GM20000 (cell line): ENCODE measurements at places on chromosomes 1 and 21.

GRCh38 chr1:155940993-155941844, at the start of gene RXFP4:
TSS of gene RXFP4 (plus strand) at chr1:155941638. CDS start at chr1:155941710, 72 bp downstream.
- DNase-seq = no peak

- no peak for DNase-seq
These were observed 57.1 kb downstream of the CD2 start for GRCh38 chr1:116811321-116811720.

DNA sequence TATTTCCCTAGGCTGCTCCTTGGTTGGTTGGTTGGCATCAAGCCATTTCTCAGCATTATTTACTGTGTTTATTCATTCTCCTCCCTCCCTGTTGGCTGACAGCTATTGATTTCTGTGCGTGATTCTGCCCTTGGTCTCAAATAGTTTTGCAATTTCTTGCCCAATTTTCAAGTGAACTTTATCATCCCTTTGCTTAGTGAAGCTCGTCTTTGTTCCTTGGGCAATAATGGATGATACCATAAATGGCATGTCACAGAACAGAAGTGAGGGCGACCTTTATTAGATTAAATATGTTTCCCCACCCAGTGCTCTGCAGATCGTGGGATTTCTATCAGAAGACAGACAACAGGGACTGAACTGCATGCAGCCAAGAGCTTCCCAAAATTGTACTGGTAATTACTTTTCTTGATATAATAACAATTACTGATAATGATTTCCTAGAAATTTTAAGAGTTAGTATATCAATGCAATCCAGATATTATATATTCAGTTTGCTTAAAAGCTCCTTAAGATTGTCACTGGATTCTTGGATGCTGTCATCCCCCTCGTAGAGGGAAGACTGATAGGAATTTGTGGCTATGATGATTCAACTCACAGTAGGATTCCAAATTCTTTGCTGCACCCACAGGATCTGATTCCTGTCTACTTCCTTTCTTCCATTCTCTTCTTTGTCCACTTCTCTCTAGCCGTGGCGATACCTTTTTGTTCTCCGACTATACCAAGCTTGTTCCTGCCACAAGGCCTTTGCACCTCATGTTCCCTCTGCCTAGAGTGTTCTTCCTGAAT, 122.1 kb upstream of the KAZN start:
- DNase-seq = no peak

GRCh38 chr1:224647449-224647848, 31.3 kb downstream of the CNIH3 start:
- DNase-seq = no peak

DNA sequence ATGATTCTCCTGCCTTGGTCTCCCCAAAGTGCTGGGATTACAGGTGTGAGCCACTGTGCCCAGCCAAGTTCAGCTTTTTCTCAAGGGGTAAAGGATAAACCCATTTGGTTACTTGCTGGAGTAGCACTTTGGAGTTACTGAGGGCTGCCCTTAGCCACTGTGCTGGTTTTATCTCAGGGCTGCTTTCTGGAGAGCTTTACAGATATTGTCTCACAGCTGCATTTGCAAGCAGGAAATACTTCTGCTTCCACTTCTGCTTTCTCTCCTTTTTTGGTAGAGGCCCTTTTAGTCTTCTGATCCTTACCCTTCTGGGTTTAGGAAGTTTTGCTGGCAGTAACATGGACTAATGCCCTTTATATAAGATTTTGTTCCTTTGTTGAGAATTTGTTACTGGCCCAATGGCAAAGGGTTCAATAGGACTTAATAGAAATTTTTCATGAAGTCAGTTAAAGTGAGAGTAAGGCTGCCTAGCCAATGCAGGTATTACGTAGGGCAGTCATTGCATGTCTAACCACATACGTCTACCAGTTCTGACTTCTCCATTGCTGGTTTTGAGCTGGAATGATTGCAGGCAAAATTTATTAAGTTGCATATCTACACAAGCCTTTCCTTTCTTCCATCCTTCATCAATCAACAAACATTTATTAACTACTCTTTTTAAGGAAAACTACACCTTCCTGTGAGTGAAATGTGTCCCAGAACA, 24.4 kb downstream of the CAP1 start:
- peak; percentile 62 for DNase-seq

- DNase-seq = peak; percentile 48
These were observed 252.5 kb downstream of the SDCCAG8 start for GRCh38 chr1:243508303-243508713.

GRCh38 chr21:36749935-36750575, 51.1 kb downstream of the SIM2 start:
- DNase-seq = no peak

DNA sequence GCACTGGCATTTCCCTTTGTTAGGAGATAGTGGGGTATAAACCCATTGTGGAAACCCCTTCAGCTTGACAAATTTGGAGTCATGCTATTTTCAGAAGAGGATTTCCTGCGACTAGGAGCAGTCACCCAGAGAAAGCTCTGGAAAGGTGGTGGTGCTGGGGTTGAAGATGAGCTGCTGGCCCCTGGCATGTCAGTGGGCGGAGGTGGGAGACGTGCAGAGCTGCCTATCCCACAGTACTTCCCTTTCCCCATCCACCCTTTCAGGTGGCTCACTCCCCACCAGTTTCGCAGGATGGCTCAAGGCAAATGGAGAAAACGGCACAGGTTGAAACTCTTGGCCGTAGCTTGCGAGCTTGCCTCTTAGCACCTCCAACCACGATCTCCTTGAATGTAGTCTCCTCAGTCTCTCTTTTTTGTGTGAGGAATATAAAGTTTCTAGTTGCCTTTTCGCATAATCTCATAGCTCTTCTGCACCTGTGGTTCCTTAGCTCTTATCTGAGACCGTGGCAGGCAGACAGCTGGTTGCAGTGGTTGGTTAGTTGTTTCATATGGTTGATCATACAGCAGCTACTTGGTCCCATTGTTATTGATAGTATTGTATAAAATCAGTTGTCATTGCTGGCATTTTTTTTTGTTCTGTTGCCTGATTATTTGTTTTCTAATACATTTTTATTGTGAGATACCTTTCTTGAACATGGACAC, 48.2 kb downstream of the ADARB1 start:
- DNase-seq = no peak

DNA sequence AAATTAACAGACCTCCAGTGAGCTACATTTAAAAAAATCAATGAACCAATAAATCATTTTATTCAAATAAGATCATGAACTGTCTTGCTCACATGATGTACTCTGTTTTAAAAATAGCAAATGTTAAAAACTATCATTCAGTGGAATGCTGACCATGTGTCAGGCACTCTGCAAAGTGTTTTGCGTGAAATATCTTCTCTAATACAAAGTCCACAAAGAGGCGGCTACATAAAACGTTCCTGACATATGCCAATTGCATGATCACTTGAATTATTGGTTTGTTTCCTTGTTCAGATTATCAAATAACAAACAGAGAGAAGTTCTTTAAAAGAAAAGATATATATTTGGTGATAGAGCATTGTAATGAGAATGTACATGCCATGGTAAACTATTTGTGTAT, 10.7 kb downstream of the FMO2 start:
- DNase-seq = no peak

GRCh38 chr1:44847845-44848244, 4.8 kb upstream of the PTCH2 start:
- DNase-seq = no peak

DNA sequence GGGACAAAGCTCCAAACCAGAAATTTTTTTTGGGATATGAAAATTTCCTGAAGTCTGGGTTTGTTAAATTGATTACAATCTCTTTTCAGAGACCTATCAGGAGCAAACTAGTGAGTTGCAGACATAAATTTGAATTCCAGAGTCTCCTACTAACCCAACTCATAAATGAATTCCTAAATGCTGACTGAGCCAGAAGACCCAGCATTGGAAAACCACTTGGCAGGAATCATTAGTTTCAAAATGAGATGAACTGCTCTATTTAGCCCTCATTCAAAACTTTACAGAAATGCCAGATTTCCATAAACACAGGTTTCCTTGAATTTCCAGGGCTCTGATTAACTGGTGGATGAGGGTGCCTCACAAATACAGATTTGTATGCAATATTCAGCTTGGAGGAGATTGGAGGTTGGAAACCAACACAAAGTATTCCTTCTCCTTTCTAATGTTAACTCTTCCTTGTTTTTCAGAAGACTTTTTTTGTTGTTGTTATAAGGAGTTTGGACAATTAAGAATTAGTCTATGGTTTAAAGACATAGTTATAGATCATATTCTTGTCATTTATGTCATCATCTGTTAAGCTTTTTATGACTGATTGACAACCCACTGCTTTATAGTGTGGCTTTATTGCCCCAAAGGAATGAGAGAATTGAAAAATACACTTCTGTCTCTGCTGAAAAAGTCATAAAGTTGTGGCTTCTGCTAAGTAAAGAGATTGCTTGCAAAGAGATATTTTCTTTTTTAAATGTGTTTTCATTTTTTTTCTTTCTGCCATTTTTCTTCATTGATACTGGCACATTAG, 222.8 kb downstream of the HLX start:
- no peak for DNase-seq

DNA sequence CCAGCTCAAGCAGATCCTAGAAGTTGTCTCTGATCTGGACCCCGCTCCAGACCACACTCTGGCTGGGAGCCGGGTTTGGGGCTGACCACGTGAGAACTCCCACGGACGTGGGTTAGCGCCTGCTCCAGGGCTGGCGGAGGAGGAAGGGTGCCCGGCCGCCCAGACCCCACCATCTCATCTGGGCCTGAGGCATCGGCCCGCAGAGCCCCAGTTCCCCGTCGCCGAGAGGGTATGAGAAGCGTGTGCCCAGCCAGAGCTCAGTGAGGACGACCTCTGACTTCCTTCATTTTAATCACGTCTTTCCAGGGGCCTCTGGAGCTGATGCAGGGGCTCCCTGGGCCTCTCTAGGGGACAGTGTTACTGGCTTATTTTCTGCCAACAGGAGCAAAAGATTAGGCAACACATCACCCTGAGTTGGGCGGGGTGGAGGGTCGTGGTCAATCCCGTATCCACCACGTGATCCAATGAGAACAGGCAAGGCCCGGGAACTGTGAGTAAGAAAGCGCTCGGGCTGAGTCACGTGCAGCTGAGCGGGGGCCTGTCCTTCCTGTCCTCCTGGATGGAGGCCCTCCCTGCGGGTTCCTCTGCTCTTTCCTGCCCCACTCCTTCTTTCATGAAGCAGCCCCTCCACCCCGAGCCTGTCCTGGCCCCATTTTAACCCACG, 81.1 kb downstream of the SIK1 start:
- DNase-seq = no peak

- no peak for DNase-seq
These were observed 31.0 kb downstream of the SUSD4 start for GRCh38 chr1:223332997-223333396.

DNA sequence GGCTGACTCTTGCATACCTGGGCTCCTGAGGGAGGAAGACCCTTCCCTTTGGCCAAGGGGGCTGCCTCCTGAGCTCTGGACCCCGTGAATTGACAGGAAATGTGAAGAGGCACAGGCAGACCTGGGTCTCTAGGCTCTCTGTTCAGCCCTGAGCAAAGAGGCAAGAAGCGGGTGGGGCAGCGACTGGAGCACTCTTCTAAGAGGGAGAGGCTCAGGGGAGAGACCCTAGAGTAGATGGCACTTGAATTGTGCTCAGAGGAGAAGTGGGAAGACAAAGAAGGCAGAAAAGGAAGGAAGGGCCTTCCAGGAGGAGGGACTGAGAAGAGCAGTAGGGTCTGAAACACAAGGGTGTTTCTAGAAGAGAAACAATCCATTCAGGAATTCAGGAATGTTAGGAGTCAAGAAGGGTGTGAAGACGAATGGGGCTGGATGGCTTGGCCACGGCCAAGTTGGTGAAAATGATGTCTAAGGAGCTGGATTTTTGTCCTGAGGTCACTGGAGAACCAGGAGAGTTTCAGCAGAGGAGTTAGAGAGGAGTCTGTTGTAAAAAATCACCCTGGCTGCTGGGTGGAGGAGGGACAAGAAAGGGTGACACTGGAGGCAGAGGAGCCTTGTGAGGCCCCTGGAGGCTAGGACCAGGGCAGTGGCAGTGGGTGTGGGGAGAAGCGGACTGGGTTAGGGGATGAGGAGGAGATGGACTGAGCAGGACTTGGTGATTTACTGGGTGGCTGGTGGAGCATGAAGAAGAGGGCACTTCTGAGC, 5.3 kb downstream of the TIE1 start:
- DNase-seq = no peak
